Stimulated activated CD4-positive, alpha-beta T cell treated with anti-CD3 and anti-CD28 coated beads, Interleukin-1b, Interleukin-23, amount 100 ng/mL, for 1 hour (primary cell): ENCODE measurements at places on chromosomes 11 and 22.
A peak's percentile ranks its signal among the peaks of the same experiment; 100 is the strongest.

DNA sequence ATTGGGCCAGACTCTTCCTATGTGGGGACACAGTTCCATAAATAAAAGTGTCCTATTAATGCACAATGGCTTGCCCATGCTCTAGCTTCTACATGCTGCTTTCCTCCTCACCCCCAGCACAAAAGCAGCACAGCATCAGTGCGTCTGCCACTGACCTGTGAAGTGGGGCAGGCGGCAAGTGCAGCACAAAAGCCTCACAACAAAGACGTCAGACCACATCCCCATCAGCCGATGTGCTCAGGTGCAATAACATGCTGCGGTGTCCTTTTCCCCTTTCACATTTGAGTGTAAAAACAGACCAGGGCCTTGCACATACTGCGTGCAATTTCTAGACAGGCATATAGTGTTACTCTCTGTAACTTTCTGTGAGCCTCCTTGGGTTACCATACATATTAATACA lies 12.8 kb downstream of the DKK3 start:
- DNase-seq, result no peak

- peak; percentile 19 for DNase-seq
These were observed 35.0 kb upstream of the PRAME start for GRCh38 chr22:22593964-22594656.

DNA sequence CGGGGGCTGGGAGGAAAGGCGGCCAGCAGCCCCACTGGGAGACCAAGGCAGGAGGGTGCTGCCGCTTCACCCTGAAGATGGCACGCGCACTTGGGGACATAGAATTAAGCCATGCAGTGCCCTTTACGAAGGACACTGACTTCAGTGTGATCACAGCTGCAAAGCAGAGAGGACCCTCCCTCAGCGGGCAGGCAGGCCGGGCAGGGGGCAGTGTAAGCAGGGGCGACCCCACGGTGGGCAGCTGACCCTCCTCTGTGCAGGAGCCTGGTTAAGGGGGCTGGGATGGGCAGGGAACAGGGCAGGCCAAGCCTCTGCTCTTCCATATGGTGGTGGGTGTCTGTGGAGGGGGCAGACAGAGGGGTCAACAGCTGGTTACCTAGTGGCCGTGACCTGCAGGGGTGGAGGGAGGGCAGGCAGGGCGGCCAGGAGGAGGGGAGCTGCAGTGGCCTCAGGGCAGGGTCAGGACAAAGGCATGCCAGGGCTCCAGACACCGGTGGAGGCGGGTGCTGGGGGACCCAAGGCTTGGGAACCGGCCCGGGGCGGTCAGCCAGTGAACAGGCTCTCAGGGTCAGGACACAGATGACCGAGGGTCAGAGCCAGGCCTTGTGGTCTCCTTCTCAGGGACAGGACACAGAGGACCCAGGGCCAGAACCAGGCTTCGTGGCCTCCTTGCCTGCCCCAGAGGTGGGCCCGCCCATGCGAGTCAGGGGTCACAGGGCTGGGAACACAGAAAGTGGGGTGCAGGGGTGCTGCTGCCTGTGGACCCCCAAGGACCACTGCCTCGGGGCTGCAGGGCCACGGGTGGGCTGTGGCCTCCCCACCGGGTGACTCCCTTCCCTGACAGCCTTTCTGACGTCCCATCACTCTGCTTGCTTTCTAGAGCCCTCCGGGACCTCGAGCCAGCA lies 7.2 kb downstream of the LMNTD2 start:
- DNase-seq, result no peak

DNA sequence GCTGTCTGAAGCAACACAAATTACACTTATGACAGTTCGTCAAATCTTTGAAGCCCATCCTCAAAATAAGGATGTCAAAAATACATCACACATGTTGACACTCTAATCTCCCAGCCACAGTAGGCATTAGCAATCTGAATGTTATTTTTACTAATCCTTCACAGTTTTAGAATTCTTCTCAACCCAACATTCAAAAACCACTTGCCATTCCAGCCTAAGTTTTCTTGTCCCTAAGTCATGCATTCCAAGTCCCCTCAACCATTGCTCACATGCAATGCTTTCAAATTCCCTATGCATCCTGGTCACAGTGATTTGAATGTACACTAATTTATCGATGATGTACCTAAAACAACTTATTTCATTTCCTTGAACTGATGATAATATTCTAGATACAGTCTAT lies 7.5 kb downstream of the BDNF start:
- no peak for DNase-seq

DNA sequence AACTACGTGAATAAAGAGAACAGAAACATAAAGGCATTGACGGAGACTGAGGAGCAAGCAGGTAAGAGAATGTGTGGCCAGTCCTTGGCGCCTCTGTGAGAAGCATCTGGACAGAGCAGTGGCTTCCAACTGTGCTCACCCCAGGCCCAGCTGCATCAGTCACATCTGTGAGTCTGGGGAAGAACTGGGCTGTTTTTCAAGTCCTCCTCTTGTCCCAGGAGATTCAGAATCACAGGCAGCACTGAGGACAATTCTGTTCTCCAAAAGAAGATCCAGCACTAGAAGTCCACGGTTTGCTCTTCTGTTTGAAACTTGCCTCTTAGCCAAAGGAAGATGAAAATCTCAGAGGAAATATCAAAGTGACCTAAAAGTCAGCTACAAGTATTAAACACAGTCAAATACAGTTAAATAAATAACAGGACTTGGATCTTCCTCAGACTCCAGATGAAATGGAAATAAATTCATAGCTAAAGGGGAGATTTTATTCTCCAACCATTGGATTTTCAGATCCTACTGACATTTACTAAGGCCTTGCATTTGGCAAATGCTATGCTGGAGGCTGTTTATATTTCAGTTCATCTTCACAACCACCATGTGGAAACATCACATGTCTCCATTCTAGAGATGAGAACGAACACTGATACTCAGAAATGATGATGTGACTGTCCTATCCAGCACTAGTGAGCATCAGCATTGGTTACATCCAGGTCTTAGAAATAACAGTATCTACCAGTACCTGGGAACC lies 14.1 kb downstream of the FAM181B start:
- no peak for DNase-seq

DNA sequence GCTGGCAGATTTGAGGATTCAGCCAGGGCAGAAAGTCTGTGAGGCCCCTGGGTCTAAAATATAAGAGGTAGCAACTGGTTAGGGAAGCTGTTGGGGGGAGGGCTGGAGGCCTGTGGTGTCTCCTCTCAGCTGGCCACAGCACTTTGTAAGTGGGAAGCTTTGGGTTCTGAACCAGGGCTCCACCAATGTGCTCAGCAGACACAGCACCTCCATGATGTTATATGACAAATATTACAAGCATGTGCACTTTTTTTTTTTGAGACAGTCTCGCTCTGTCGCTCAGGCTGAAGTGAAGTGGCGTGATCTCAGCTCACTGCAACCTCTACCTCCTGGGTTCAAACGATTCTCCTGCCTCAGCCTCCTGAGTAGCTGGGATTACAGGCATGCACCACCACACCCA lies 8.0 kb downstream of the ARHGAP1 start:
- no peak for DNase-seq

GRCh38 chr11:70574725-70575347 lies 176.5 kb downstream of the CTTN start:
- DNase-seq, result no peak

DNA sequence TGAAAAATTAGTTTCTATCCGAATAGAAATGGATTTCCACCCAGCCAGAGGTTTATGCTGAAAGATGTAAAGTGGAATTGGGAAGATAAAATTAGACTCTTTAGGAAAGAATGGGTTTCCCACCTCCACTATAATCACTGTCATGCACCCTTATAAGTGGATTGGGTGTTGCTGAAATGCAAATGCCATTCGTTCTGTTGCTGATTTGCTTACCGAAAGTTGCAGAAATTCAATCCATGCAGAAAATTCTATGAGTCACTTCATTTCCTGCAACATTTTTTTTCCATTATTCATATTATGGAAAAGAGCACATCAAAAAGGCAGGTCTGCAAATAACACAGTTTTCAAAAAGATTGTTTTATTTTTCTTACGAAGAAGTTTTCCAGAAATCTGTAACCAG lies 65.6 kb downstream of the LDLRAD3 start:
- no peak for DNase-seq

GRCh38 chr11:38332046-38332445 lies 1734.0 kb upstream of the RAG2 start:
- no peak for DNase-seq

DNA sequence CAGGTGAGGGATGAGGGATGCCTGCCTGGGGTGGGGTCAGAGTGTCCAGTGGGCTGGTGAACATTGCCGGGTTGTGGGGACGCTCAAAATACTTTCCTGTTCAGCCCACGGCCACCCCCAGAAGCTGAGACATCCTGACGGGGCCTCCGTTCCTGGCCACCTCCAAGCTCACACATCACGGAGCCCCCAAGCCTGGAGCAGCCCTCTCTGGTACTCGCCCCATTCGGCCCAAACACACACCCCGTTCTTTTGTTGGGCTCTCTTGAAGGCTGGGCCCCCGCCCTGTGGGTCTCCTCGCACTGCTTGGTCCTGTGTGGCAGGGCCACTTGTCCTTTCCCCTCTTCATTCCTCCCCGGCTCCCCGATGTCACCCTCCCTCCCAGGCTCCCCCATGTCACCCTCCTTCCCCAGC lies 442.6 kb downstream of the TBC1D22A start:
- no peak for DNase-seq

GRCh38 chr22:31233001-31233400 lies 20.9 kb downstream of the LIMK2 start:
- no peak for DNase-seq

- DNase-seq, result no peak
These were observed 48.1 kb downstream of the CNTN5 start for GRCh38 chr11:99068832-99069231.

- no peak for DNase-seq
These were observed at the start of gene SHANK3 for GRCh38 chr22:50672471-50673230. Gene SHANK3 (plus strand): TSS chr22:50672823.

- DNase-seq, result no peak
These were observed 191.6 kb upstream of the PGR start for GRCh38 chr11:101321222-101321621.

DNA sequence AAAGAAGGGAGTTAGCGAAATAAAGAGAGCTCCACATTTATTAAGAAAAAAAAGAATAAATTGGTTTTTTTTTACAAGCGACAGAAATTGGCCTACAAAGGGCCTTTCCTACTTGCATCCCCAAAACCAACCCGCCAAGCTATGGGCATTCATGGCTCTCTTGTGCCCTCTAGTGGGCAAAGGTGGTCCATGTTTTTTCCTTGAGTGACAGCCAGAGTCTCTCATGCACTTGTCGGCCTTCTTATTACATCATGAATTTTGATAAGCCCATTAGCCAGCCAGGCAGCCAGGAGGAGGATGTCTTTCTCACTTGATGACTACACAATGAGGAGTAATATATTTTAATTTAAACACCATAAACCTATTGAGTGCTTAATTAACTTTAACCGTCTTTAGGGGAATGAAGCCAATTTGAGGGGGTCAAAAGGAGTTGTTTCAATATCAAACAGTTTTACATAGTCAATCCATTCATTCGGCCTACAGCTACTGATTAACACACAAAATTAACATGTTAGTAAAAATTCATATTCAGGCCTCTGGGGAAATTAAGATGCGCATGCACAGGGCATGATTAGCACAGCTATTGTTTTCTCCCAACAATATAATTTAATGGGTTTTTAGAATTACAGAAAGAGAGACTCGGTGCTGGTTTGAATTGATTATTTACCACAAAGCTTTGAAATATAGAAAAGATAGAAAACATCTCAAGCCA lies 85.5 kb downstream of the RCN1 start:
- DNase-seq, result peak; percentile 58

GRCh38 chr11:64003807-64004589 lies 17.8 kb downstream of the OTUB1 start:
- no peak for DNase-seq

DNA sequence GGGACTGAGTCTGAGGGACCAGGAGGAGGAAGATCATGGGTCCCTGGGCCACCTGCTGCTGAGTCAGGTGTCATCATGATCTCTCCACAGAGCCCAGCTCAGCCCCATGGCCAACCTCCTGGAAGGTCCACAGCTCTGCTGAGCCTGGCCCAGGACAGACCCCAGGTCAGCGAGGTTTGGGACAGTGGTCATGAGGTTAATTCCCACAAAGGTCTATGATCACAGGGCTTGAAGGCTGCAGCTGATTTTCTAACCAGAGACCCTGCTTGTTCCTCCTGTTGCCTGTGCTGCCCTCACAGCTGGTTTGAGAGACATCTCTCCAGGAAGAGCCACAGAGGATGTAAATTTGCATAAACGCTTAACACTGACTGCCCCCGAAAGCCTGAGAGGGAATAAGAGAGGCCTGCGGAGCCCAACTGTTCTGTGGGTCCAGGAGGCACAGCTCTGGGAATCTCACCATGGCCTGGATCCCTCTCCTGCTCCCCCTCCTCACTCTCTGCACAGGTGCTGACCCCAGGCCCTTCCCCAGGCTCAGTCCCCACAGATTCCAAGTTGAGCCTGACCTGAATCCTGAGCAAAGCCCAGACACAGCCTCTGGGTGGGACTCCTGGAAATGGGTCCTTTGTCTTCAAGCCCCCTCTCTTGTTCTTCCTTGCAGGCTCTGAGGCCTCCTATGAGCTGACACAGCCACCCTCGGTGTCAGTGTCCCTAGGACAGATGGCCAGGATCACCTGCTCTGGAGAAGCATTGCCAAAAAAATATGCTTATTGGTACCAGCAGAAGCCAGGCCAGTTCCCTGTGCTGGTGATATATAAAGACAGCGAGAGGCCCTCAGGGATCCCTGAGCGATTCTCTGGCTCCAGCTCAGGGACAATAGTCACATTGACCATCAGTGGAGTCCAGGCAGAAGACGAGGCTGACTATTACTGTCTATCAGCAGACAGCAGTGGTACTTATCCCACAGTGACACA lies 102.8 kb downstream of the GGTLC2 start:
- DNase-seq, result no peak

DNA sequence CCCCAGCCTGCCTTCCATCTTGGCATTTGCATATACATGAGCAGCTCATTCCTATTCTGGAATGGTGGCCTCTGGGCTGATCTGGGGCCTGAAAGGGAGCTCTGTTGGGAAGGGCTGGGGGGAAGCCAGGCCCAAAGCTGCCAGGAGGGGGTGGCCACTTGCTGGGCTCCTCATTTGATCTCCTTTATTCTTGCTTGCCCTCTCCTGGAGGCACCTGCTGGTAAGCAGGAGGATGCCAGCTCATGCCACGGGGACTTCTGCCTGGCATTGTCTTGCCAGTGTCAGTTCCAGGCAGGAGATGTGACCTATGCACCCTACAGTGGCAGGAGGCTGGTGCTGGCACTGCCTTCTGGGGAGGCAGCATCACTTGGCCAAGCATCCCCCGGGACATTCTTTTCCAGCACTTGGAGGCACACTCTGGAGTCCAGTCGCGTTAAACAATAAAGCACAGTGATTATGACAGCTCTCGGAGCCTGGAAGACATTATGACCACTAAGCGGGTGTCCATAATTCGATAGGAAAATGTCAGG lies 128.3 kb downstream of the NTM start:
- no peak for DNase-seq

- DNase-seq, result no peak
These were observed 29.8 kb downstream of the KCNE3 start for GRCh38 chr11:74437441-74438042.

- no peak for DNase-seq
These were observed 38.5 kb downstream of the TNRC6B start for GRCh38 chr22:40216041-40216756.
